Omental fat pad (tissue), 4 donors: ENCODE measurements at places on chromosomes 7 and 10.

DNA sequence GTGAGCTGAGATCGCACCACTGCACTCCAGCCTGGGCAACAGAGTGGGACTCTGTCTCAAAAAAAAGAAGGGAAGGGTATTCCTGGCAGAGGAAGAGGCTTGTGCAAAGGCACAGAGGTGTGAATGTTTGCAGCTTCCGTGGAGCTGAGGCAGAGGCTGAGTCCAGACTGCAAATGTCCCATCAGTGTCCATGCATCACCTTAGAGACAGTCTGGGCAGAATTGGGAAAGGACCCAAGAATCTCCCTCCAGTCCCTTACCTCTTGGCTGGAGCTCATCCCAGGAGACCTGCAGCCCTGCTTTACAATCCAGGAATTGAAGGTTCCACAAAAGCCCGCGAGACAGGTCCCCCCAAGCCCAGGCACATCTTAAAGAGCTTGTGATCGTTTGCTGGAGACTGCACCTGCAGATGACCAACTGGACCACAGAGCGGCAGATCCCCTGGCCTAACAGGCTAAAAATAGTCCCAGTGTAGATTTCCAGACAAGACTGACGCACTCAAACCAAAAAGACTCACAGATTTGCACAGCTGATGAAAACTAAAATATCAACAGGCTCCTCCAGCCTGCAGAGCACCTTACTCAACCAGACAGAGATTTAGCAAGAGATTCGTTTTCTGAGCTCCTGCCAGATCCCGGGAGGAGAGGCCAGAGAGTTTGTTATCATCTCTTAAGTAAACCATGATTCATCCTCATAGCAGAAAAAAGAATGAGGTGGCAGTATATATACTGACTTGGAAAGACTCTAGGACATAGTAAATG is 22.9 kb upstream of the NANOS1 start:
- DNase-seq: no peak

DNA sequence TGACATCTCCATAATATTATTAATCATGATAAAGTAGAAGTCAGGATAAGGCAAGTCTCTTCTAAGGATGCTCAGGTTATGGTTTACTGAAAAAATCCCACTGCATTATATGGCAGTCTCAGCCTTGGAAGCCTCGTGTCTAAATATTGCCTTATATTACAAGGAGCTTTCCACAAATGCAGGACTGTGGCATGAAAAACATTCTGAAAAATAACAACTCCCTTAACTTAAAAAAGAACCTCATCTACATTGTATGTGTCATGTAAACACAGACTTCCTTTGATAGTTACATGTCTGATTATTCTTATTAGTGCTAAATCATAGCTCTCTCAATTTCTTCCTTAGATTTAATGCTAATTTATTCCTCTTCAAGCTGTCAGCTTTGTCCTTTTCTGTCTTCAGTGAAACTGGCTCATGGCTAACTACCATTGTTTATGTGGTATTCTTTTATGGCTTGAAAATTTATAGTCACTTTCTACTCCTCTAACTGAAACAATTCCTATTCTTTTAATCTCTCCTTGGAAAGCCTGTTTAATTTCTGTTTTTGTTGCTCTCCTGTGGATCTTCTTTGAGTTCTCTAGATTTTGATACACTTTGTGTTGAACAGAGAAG is 156.1 kb downstream of the KIF20B start:
- no peak for DNase-seq

DNA sequence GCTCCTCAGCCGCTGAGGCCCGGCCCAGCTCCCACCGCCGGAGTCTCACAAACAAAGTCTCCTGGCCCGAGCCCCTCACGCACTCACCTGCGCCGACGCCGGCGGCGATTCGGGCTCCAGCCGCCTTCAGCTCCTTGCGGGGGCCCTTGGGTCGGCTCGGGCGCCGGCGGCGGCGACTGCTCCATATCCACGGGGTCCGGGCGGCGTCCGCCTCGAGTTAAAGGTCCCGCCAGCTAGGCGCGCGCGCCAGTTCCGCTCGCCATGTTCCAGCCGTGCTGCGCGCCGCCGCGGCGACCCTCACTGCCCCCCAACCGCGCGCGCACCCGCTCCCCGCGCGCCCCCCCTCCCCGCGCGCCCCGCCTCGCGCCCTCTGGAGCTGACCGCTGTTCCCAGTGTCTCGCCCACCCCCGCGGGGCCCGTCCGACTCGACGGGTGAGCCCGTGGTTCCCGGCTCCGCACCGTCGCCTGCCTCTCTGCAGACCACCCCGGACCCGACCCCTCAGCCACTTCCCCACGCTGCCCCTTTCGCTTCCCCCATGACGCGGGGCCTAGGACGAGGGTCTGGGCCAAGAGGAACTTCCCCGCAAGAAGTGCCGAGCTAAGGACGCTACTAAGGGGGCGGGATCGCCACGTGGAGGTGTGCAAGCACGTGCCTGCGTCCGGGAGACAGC is 396.1 kb downstream of the ZNF33B start:
- no peak for DNase-seq

- DNase-seq: no peak
These were observed 18.1 kb upstream of the GSTK1 start for GRCh38 chr7:143245123-143245522.

GRCh38 chr7:137480824-137481365 is 137.4 kb upstream of the PTN start:
- DNase-seq: no peak

DNA sequence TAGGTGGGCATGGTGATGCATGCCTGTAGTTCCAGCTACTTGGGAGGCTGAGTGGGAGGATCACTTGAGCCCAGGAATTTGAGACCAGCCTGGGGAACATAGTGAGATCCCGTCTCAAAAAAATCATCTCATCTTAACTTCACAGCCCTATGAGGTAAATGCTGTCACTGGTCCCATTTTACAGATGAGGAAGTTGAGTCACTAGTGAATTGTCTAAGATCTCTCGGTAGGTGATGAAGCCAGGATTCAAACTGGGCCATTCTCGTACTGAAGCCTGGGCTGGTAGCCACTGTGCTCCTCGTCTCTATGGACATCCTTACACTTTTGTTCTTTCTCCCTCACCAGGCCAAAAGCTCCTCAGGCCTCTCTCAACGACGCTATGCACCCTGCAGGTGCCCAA is 6.4 kb downstream of the SLIT1 start:
- DNase-seq: no peak

DNA sequence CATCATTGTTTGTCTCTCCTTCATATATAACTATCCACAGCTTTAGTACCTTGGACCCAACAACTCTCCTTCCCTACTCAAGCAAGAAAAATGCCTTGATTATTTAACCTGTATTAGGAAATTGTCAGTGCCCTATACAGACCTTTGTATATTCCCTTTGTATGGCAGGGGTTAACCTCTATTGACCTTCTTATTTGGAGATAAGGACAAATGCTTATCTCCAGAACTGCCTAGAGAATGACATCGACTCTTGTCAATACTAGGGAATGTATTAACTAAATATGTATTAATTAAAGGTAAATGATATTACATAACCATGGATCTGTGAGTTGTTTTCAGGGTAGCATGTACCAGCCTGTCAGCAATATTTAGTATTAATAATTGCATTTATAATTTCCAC is 10.4 kb upstream of the AKR1D1 start:
- DNase-seq: no peak

- DNase-seq: no peak
These were observed 49.7 kb downstream of the PDK4 start for GRCh38 chr7:95546647-95547046.

DNA sequence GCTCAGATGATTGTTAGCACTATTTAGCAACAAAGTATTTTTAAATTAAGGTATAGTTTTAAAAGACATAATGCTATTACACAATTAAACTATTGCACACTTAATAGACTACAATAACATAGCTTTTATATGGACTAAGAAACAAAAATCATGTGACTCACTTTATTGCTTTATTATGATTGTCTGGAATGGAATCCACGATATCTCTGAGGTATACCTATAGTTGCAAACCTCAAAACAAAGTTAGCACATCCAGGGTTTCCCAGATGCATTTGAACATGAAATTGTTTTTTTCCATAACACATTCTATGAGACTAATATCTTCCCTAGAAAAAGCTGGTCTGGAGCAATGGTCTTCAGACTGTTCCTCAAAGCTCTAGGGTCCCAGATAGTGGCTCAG is 18.3 kb upstream of the RPEL1 start:
- no peak for DNase-seq

GRCh38 chr7:117281562-117281961 is 41.3 kb downstream of the WNT2 start:
- no peak for DNase-seq

GRCh38 chr7:89085580-89085979 is 290.0 kb upstream of the TEX47 start:
- DNase-seq: no peak

- no peak for DNase-seq
These were observed 456.2 kb downstream of the REEP3 start for GRCh38 chr10:63977329-63977923.

DNA sequence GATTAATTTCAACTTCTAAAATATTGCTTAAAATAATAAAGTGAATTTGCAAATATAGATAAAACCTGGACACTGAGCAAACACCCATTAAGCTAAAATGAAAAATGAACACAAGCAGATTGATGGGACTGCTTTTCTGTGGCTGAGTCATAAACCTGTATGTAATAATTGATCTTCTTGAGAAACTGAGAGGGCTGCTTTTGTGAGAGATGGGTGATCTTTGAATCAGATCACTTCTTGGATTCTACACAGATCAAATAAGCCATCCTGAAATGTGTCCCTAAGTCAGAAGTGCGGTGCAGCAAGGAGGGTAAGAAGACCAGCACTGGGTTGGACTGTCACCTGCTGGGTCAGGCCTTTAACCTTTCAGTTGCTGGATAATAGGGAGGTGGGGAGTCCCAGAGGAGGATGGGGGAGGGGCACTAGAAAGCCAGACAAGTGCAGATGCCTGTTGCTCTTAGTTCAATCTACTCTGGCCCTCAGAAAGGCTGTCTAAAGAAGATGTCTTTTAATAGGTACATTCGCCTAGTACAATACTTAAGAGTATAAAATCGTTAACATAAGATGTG is 178.2 kb upstream of the NAMPT start:
- DNase-seq: no peak
